ENCODE measurements at places on chromosomes 3 and 15.

GRCh38 chr15:39426552-39427532 lies 154.0 kb upstream of the THBS1 start:
- DNase-seq: peak; percentile 79

- DNase-seq: peak; percentile 6
Measured at GRCh38 chr3:193605876-193606275, 12.9 kb downstream of the OPA1 start.

GRCh38 chr3:42988097-42988496 lies 9.0 kb downstream of the GASK1A start:
- DNase-seq: no peak

- no peak for DNase-seq
Measured at GRCh38 chr3:137148917-137149316, 191.1 kb downstream of the IL20RB start.

DNA sequence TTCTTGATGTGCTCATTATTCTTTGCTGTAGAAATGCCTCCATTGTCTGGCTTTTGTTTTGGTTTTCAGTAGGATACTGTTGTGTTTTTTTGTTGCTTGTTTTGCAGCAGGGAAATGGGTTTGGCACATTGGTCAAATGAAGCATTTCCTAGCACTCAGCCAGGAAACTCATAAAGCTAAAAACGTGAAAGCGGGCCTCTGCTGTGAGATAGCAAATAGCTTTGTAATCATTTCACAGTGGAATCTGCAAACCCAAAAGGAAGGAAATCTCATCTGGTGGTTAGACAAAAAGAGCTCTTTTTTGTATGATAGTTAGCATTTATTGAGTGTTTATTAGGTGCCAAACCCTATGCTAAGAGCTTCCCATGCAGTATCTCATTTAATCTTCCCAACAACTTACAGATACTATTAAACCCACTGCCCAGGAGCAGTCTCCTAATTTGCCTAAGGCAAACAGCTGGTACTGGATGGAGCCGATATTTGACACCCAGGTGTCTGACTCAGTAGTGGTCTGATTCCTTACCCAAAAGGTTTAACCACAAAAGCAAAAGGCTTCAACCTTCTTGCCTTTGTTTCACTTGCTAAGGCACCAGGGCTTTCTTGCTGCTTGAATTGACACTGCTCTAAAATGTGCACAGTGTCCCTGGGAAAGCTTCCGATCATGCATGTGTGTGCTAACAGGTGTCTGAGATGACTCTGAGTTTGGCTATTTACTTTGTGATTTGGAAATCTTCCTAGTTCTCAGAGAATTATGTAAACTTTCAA lies 527.9 kb upstream of the MDFIC2 start:
- no peak for DNase-seq

- DNase-seq: no peak
Measured at GRCh38 chr15:34182942-34183341, 27.0 kb downstream of the KATNBL1 start.

Data from T-cell (primary cell).